ENCODE measurements at places on chromosomes 7 and 10.

DNA sequence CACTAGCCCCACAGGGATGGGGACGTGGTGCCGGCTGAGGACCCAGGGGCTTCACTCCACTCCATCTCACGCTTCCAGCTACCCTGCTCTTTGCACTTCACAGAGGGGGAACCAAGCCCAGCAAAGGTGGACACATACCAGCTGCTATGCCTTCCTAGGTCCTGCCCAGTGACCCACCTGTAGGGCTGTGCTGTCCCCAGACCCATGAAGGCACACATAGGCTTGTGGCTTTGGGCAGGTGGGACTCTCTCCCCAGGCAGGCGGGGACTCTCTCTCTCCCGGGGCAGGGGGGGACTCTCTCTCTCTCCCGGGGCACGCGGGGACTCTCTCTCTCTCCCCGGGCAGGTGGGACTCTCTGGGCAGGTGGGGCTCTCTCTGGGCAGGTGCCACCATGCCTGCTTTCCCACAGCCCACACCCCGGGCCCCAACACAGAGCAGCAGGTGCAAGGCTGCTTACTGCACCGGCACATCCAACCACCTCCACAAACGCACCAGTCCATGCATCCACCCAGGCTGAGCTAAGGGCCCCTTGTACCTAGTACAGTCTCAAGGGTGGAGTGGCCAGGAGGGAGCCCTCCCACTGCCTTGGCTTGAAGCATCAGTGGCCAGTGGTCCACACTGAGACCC lies 13.8 kb upstream of the GPR146 start:
- DNase-seq, result no peak

- DNase-seq, result no peak
Observed at GRCh38 chr7:47832105-47832715, 116.1 kb downstream of the PKD1L1 start.

GRCh38 chr7:33251301-33251700 lies 121.9 kb downstream of the BBS9 start:
- DNase-seq, result no peak

- DNase-seq, result no peak
Observed at GRCh38 chr7:50400114-50400513, 50.0 kb downstream of the FIGNL1 start.

GRCh38 chr10:96642973-96643372 lies 56.2 kb upstream of the TM9SF3 start:
- no peak for DNase-seq

- DNase-seq, result no peak
Observed at GRCh38 chr10:123786896-123787295, 104.7 kb downstream of the CPXM2 start.

GRCh38 chr10:22702348-22702747 lies 12.0 kb downstream of the PIP4K2A start:
- DNase-seq, result no peak

DNA sequence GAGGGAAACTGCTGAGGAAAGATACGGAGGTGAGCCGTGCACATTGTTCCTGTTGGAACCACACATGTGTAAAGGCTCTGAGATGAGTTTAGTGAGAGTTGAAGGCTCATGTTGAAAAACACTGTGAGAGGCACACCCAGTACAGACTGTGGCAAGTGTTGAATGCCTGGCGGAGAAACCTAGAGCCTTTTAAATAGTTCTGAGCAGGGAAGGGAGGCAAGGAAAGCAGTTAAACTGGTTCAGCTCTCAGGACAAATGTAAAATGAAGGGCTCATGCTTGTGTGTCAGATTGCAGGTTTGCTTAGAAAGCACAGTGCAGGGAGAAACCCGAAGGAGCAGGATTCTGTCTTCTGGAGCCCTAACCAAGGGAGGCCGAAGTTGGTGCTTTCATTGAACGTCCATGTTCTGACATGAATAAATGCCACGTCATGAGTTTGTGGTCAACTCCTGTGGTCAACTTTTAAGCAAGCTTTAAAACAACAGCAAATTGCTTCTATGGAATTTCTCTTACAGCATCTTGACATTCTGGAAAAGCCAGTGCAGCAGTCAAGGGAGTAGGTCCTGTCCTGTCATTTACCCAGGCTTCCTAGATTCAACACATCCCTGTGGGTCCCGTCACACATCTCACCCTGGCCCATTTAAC lies 650.9 kb upstream of the GALNT17 start:
- DNase-seq, result peak; percentile 87

- no peak for DNase-seq
Observed at GRCh38 chr7:111096997-111097396, 6.1 kb downstream of the LRRN3 start.

DNA sequence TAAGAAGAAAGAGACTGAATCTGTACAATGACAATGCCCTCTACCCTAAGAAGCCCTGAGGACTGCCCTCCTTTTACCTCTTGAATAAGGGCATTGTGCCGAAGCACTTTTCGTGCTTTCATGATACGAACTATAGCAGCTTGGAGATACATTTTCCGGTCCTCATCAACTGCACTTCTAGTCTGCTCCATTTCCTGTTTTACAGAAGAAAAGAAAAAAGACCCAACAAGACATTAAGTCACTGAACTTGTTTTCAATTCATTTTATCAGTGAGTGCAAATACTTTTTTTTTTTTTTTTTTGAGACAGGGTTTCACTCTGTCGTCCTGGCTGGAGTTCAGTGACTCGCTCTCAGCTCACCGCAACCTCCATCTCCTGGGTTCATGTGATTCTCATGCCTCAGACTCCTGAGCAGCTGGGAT lies 78.4 kb downstream of the CUL2 start:
- DNase-seq, result no peak

GRCh38 chr10:6204063-6204340 lies 1.3 kb downstream of the PFKFB3 start:
- no peak for DNase-seq

- no peak for DNase-seq
Observed at GRCh38 chr7:105690325-105690945, 109.1 kb upstream of the EFCAB10 start.

DNA sequence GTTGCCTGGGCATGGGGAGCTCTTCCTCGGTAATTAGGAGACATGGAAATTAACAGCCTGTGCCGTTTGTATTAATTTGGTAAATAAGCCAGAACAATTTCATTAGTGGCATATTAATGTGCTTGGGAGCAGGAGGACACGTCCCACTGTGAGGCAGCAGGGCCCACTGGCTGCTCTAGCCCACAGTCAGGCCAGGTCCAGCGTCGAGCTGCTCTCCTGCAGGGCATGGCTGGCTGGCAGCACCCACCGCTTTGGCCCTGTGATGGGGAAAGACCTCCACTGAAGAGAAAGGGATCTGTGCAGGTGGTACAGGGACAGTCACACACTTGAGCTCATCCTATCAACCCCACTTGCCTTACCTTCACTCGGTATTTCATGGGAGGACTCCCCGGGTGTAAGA lies 37.5 kb upstream of the LRRC4 start:
- no peak for DNase-seq

DNA sequence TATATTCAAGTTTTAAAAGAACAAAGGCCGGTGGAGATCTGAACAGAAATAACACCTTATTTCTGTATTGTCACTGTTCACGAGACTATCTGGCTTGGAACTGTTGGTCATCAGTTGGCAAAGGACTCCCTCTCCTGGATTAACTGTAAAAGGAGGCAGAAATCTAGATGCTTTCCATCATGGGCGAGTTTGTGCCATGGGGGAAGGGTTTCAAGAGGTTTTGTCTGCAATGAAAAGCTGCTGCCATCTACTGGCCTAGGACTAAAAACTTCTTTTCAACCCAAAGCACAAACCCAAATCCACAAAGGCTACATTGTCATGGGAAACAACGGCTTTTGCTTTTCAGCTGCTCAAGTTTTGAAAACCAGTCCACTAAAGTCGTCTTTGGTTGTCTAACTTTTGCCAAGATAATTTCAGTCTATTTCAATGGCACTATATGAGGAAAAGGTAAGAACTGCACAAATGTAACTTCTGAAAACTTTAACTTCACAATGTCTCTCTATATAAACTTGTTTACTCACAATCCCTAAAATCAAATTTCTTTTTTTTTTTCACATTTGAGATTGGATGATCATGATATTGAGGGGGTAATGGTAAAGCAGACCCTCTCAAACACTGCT lies 196.8 kb downstream of the SKAP2 start:
- peak; percentile 34 for DNase-seq

DNA sequence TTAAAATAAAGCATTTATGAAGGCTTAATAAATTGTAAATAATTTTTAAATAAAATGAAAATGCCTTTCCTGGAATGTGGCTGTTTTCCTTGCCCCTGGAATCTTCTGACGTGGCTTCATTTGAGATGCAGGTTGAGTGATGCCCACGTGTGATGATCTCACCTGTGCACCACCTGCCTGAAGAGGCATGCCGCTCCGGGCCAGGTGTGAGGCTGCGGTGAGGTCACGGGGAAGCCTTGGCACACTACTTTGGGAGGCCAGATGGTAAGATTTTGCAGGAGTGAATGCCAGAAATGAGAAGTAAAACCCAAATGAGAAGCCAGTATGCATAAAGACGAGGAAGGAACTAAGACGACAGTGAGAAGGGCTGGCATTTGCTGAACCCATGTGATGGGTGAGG lies 36.2 kb downstream of the GOT1 start:
- DNase-seq, result no peak

- no peak for DNase-seq
Observed at GRCh38 chr7:128889121-128889520, 21.4 kb downstream of the KCP start.

DNA sequence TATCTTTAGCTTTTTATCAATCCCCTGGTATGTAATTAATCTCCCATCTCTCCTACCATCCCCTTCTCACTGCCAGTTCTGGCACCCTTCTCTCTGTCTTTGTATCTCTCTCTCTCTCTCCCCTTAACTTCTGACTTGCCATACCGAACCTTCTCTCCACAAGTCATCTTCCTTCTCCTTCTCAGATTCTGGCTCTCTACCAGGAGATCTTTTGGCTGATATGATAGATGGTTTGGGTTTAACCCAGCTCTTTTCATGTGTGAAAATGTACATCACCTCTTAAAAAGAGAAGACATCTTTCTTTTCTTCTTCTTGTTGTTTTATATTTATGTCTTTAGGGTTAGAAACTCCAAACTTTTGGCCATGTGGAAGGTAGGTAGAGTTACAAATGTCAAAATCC lies 196.7 kb downstream of the HGF start:
- DNase-seq, result no peak

DNA sequence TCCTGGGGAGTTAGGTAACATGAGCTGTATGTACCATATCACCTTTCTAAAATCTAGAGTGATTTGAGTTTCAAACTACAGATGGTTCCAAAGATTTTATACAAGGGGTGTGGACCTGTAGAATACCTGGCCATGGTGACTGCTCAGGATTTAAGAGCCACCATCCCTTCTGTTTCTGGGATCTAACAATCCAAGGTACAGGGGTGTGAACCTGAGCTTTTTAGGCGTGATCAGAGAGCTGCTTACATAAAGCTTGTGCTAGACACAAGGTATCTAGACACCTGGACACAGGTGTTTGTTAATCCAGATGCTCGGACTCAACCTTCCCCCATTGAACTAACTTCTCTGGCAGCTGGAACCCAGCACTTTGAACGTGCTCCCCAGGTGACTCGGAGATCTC lies 516.4 kb downstream of the RPS24 start:
- DNase-seq, result no peak

GRCh38 chr7:41476460-41476803 lies 226.5 kb downstream of the INHBA start:
- DNase-seq, result no peak

GRCh38 chr7:155865830-155866525 lies 53.7 kb upstream of the SHH start:
- no peak for DNase-seq

GRCh38 chr10:100803492-100803891 lies 58.1 kb downstream of the PAX2 start:
- no peak for DNase-seq

- no peak for DNase-seq
Observed at GRCh38 chr10:70007116-70007820, 45.4 kb upstream of the MACROH2A2 start.

GRCh38 chr7:104794154-104794553 lies 219.9 kb upstream of the KMT2E start:
- no peak for DNase-seq

DNA sequence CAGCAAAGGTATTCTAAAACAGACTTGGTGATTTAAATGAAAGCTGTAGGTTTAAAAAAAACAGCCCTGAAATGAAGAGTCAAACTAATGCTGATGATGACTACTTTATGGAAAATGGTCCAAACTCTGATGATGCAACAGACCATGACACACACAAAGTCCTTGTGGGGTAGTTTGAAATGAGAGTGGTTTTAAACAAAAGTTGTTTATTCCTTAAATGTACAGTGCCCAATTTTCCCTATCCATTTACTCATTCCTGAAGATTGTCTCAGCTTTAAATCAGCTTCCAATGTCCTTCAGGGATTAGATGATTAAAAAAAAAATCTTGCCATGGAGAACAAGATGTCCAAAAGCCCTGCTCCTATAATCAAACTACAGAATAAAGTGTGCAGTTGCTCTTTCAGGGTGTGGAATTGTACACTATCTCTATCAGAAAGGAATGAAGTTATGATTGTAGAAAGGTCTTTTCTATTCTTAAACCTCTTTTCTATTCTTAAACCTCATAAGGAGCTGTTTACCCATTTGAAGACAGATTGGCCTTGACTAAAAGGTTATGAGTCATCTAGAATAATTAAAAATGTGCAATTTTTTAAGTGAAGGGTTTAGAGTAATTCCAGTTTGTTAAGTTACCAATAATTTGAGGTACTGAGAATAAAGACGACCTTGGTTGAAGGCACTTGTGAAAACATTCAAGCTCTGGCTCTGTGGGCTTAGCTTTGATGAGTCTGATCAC lies 70.2 kb upstream of the ITGA8 start:
- DNase-seq, result no peak

DNA sequence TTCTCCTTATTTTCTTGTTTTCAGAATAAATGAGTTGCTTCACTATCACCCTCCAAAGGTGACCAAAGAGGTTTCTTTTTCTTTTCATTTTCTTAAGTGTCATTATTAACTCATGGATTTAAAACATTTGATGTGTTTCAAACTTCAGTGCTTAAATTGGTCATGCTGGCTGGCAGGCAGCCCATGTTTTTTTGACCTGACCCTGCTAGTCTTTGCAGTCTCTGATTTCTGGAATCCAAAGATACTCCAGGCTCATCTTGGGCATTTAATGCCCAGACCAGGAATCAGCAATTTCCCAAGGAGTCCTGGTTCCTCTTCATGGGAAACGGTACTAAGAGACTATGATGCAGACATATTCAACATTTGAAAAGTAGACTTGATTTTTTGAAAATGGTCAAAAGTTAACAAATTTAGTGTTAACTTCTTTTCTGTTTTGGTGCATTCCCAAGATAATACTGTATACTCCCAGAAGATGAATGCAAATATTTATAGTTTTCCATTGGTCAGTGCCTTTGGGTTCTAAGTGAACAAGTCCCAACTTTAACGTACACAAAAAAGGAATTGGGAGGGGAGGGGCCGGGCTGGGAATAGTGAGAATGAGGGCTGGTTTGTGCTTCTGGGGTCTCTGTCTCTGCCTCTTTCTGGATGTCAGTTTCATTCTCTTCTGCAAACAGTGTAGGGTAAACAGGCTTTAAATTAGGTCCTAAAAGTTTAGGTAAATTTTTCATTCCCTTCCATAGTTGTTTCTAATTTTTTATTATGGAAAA lies 19.8 kb downstream of the NUB1 start:
- DNase-seq, result no peak
